CD4-positive, alpha-beta T cell treated with Interferon alpha-2 for 1 hour (primary cell): ENCODE measurements at places on chromosomes 12 and 14.

DNA sequence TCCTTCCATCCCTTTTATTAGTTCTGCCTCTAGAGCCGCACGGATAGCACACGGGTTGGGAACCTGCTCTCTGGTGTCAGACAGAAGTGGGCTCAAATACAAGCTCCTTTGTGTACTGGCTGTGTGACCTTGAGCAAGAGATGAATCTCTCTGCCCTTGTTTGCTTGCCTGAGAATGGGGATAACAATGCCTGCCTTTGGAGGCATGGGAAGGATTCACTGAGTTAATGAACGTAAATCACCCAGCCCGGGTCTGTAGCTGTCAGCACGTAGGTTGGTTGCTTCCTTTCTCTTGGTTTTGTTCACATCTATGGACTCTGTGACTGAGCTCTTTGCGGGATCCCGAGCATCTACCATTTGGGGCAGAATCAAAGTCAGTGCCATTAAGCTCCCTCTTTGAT lies 79.3 kb upstream of the NRXN3 start:
- DNase-seq = no peak

GRCh38 chr14:85554106-85554505 lies 24.2 kb downstream of the FLRT2 start:
- DNase-seq = no peak

- no peak for DNase-seq
Observed at GRCh38 chr14:86072116-86072894, 542.4 kb downstream of the FLRT2 start.

- peak; percentile 38 for DNase-seq
Observed at GRCh38 chr14:67583711-67584644, 16.1 kb downstream of the PIGH start.

DNA sequence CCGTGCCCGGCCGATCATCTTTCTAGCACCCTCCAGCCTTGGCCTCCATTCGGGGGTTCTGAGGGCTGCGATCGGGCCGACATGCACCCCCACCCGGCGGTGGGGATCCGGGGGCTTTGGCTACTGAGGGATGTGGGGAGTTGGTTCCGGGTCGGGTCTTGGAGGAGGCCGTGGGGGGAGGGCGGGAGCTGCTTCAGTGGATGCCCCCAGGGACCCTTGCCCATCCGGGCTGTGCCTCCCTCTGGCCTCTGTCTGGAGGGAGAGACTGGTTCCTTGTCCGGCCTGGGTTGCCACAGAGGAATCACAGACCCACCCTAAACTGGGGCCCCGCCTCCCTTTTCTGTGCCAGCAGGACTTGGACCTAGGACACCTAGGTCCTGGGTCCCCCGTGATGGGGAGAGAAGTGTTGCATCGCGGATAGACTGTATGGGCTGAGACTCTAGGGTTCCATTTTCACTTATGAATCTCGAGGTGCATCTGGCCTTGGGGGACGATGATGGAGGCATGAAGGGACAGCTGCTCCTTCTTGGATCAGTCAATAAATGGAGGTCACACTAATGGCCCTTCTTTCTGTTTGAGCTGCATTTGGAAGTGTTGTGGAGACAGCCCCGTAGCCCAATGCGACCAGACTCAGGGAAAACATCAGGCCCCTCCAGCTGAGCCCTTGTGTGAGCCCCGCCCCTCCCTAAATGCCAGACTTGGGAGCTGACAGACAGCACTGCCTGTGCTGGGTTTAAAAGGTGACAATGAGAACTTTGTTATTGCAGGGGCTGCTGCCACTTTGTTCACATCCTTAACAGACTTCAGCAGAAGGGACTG lies 577 bp downstream of the DTX3 start:
- DNase-seq = no peak

- DNase-seq = peak; percentile 59
Observed at GRCh38 chr12:68609998-68610369, 715 bp upstream of the RAP1B start.

DNA sequence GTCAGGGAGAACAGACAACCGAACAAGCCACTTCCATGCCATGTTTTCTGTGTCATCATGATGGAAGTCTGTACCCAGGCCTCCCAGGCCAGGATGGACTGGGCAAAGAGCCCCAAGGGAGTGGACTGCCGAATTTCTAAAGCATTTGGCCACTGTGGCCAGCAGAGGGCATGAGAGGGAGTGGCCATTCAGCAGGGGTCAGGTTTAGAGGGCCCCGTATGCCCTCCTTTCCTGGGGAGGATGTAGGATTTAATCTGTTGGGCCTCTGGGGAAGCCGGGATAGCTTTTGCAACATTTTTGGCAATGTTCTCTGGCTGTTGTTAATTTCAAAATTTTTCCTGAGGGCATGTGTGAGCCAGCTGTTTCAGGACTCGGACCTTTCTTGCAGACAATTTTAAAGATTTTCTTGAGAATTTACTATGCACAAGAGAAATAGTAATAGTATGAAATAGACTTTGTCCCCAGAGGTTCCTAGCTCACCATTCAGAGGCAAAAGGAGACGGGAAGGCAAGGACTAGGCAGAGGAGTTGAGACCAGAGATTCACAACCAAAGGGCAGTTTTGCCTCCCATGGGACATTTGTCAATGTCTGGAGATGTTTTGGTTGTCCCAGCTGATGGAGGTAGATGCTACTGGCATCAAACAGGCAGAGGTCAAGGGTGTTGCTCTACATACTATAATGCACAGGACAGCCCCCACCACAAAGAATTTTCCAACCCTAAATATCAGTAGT lies 18.0 kb downstream of the ACACB start:
- DNase-seq = no peak

DNA sequence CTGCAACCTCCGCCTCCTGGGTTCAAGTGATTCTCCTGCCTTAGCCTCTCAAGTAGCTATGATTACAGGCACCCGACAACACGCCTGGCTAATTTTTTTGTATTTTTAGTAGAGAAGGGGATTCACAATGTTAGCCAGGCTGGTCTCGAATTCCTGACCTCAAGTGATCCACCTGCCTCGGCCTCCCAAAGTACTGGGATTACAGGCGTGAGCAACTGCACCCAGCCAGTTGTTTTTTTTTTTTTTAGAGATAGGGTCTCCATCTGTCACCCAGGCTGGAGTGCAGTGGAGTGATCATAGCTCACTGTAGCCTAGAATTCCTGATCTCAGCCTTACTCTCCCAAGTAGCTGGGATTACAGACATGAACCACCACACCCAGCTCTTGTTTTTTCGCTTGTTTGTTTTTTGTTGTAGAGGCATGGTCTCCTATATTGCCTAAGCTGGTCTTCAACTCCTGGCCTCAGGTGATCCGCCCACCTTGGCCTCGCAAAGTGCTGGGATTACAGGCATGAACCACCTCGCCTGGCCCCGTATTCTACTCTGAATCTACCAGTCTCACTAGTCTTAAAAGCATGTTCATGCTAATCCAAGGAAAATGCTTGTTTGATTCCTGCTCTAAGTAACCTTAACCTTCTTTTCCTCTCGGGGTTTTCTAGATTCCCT lies 31.7 kb upstream of the STRN3 start:
- no peak for DNase-seq

- no peak for DNase-seq
Observed at GRCh38 chr14:65838565-65838964, 426.0 kb downstream of the FUT8 start.

DNA sequence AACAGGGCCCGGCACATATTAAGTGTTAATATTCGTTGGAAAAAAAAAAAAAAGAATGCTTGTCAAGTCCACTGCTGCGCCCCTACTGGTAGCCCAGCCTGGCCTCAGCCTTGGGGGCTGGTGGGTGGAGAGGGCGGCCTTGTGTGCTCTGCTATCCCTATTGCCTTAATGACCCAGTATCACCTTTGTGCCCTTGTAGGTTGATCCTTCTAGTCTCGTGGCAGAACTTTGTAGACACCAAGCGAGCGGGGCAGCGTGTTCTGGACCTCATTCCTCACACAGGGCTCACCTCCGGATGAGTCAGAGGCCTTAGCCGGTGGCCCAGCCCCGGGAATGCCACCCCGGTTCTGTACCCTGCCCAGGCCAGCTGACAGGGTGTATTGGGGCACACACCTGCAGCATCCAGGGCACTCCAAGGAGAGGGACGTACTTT lies 1.8 kb upstream of the RCOR1 start:
- no peak for DNase-seq

DNA sequence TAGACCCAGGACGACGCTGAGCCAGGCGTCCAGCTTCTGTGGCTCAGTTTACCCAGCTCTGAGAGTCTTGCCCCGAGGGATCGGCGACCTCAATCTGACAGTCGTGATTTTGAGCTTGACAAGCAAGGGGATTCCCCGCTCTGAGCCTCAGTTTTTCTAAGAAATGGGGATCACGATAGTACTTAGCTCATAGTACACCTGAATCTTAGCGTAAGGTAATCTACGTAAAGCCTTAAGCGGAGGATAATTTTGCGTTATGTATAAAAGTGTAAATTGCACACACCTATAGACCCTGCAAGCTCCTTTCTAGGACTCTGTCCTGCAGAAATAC lies 285 bp downstream of the MVK start:
- no peak for DNase-seq

GRCh38 chr14:69657950-69658355 lies 46.6 kb downstream of the SUSD6 start:
- no peak for DNase-seq

DNA sequence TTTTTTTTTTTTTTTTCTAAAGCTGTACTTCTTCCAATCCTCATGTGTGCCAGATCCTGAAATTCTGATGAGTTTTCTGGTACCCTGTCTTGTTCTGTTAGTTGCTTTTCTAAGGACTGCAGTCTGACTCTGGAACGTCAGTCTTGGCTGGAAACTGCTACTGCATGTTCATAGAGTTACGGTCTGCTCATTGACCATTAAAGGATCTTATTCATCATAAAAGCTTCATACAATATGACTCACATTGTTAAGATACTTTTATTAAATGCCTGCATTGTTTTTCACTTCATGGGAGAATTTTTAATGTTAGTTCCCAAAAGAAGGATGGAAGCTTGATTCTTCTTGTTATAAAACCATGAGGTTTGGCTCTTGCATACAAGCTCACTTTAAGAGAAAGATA lies 233.6 kb downstream of the SYT10 start:
- no peak for DNase-seq

DNA sequence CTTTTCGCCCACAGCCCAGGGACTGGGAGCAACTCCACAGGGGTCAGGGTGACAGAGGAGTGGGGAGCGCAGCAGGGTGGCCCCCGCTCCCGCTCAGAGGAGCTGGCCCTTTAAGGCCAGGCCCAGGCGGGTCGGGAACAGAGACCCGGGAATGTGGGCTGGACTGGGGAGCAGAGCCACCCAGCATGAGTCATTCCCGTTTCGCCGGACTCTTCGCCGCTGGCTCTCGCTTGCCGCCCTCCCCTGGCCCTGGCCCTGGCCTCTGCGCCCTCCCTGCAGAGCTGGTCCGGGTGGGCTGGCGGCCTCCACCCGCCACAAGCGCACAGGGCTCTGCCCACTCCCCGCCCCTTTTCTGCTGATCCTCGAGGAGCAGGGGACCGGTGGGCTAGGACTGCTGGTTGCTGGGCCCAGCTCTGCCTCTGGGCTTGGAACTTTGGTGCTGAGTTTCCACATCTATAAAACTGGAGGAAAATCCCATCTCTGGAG lies 92.8 kb downstream of the NINJ2 start:
- DNase-seq = no peak

- no peak for DNase-seq
Observed at GRCh38 chr12:68416826-68417225, 84.7 kb upstream of the MDM1 start.

- no peak for DNase-seq
Observed at GRCh38 chr12:30905463-30906009, 21.0 kb upstream of the TSPAN11 start.

DNA sequence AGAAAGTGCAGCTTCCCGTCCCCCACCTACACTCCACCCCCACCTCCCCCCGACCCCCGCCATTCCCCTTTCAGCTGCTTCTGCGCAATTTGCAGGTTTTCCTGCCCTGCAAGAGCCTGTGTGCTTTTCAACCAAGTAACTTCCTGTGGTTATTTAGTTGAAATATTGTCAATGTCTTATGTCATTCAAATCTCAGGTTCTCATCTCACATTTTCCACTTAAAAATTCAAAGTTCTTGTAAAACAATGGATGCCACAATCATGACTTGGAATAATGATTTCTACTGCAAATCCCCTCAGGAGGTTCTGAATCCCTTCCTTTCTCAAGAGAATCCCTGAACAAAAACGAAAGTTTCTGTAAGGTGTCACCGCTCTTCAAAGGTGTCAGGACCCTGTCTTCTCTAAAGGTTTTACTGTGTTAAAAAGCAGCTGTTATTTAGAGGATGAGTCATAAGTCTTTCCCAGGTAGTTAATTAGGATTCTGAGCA lies 31.6 kb downstream of the WBP11 start:
- DNase-seq = peak; percentile 74

GRCh38 chr14:43249591-43249990 lies 1257.5 kb downstream of the FSCB start:
- no peak for DNase-seq

- DNase-seq = no peak
Observed at GRCh38 chr12:65647074-65647473, 177.2 kb upstream of the HMGA2 start.
